ENCODE measurements at places on chromosomes 5 and 9.

GRCh38 chr5:142636698-142637324 is 49.1 kb downstream of the FGF1 start:
- DNase-seq: no peak

DNA sequence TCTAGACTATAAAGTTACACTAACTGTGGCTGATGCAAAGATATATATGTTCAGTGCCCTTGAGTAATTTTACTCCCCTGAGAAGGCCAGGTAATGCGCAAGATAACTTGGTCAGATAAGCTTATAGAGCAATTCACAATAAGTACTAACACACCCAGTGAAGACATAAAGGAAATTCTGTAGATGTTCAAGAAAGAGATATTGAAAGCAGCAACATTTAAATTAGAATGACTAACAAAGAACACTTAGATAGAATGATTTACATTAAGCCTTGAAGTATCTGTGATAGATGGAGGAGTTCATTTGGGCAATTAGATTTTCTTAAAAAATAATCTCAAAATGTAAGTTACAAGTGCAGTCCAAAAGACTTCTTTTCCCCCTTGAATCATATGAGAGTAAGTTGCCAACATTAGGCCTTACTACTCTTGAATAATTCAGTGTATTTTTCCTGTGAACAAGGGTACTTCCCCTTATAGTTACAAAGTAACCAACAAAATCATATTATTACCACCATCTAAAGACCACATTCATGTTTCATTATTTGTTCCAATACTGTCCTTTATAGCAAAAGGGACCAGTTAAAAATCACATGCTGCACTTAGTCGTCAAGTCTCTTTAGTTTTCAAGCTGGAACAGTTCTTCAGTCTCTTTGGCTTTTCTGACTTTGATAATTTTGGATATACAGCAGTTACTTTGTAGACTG is 44.4 kb upstream of the ELOVL7 start:
- no peak for DNase-seq

DNA sequence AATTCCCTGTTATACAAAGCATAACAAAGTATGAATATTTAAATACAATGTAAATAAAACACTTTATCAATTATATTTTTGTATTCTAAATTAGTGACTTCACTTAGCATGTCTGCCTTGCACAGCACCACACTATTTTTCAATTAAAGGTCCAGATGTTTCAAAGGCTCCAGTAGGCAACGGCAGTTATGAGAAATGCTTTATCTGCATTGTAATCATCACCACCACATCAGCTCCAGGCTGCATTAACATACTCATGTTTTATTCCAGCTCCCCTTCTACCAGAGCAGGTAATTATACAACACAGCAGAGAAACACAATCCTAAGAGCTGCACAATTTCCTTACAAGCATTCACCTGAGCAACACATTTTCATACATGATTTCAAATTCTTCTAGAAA is 102.8 kb downstream of the MAPKAP1 start:
- no peak for DNase-seq

GRCh38 chr5:19986031-19986619 is 1.9 kb downstream of the CDH18 start:
- DNase-seq: no peak

- DNase-seq: no peak
Observed at GRCh38 chr5:107248066-107248695, 422.6 kb downstream of the EFNA5 start.

DNA sequence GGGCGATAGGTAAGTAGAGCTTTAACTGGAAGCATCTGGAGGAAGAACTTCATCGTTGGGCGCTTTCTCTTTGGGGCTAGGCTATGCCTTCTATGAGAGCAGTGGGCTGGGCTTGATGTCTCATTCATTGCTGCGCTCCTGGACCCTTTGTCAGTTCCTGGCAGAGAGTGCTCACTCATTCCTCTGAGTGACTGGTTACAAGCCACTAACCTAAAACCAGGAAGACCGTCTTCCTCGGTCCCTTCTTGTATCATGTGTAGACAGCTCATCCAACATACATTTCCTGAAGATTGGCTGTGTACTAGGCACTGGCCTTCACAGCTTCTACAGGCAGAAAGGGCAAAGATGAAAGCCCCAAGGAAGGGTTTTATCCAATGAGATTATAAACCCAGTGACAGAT is 6.4 kb downstream of the SWI5 start:
- no peak for DNase-seq

GRCh38 chr5:133796186-133796585 is 172.2 kb downstream of the C5orf15 start:
- no peak for DNase-seq

GRCh38 chr5:43233946-43234345 is 41.9 kb downstream of the NIM1K start:
- no peak for DNase-seq

GRCh38 chr5:159290741-159291140 is 27.7 kb downstream of the UBLCP1 start:
- no peak for DNase-seq

- DNase-seq: no peak
Observed at GRCh38 chr5:10064546-10065195, 185.0 kb downstream of the ATPSCKMT start.

GRCh38 chr9:80954521-80954920 is 734.8 kb downstream of the TLE1 start:
- DNase-seq: no peak

DNA sequence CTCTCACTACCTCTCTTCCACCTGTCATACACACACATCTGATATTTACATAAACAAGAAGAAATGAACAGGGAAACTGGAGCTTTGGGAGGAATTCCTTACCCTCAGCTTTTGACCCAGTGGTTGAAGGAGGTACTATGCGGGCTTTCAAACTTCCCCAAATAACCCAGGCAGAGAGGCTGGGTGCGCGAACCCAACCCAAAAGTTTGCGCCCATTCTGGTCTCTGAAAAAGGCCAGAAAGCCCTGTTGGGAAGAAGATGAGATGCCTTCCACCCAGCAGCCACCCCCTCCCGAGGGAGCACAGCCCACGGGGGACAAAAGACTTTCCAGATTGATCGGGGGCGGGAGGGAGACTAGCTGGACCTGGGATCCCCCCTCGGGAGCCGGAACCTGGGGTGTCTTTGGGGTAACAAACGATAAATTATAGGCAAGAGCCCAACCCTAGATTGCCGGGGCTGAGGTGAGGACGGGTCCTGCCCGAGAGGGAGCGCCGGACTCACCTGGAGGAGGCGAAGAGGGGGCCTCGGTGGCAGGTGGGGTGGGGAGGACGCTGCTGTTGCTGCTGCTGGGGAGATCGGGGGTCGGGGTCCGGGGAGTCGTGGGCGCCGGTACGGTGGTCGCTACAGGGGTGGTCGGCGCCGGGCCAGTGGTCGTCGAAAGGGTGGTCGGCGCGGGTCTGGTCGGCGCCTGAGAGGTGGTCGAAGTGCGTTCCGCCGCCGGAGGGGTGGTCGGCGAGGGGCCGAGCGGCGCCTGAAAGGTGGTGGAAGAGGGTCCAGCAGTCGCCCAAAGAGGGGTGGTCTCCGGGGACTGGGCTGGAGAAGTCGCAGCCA is 798 bp downstream of the MEGF9 start:
- peak; percentile 91 for DNase-seq

- no peak for DNase-seq
Observed at GRCh38 chr5:128498844-128499455, 39.1 kb downstream of the FBN2 start.

DNA sequence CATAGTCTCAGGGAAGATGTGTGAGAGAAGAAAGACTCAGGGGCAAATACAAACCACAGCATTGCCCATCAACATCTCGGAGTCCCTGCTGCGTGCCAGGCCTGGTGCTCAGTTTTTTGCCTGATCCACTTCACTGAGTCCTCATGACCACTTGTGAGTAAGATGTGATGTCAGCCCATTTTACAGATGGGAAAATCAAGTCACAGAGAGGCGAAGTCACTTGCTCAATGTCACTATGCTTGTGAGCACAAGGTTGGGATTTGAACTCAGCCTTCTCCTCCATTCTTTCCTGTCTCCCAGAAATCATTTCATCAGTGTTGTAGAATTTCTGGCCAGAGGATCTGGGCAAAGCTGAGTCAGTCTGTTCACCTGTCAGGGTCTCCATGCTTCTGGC is 34.6 kb upstream of the PSD2 start:
- DNase-seq: no peak

DNA sequence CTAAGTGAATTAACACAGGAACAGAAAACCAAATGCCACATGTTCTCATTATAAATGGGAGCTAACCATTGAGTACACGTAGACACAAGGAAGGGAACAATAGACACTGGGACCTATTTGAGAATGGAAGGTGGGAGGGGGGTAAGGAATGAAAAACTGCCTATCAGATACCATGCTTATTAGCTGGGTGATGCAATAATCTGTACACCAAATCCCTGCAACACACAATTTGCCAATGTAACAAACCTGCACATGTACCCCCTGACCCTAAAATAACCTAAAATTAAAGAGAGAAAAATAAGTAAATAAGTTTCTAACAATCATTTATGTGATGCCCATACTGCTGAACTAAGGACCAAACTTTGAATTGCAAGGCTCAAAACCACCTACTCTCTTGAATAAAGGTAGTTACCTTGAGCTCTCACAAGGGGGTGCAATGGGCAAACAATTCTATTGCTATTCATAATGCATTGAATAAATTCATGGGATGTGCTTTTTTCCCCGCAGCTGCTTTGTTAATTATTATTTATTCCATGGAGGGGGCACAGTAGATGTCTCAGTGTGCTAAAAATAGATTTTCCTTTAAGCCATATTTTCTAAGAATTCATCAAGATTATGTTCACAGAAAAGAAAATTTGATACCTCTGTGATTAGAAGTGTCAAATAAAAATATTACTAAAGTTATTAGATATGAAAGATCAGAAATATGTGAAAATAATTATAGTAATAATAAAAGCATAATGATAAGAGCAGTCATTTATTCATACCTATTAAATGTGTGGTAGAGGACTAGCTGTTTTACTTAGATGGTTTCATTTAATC is 76.2 kb upstream of the PTPN3 start:
- DNase-seq: no peak

DNA sequence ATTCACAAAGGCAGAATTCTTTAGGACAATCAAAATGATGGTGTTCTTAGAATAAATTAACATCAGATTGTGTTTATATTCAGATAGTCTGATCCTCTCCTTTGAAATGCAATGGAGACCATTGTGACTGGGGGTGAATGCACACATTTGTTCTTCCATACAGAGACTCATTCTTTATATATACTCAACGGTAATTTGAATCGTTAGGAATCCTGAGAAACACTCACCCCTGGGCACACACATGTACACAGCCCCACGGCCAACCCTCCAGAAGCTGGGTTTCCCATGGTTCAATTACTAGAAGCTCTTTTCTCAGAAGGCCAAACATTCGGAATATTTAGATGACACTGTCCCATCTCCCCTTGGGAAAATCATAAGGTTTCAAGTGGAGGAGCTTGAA is 57.5 kb upstream of the EPB41L4B start:
- DNase-seq: no peak

- DNase-seq: no peak
Observed at GRCh38 chr5:96717874-96718273, 55.7 kb downstream of the CAST start.

DNA sequence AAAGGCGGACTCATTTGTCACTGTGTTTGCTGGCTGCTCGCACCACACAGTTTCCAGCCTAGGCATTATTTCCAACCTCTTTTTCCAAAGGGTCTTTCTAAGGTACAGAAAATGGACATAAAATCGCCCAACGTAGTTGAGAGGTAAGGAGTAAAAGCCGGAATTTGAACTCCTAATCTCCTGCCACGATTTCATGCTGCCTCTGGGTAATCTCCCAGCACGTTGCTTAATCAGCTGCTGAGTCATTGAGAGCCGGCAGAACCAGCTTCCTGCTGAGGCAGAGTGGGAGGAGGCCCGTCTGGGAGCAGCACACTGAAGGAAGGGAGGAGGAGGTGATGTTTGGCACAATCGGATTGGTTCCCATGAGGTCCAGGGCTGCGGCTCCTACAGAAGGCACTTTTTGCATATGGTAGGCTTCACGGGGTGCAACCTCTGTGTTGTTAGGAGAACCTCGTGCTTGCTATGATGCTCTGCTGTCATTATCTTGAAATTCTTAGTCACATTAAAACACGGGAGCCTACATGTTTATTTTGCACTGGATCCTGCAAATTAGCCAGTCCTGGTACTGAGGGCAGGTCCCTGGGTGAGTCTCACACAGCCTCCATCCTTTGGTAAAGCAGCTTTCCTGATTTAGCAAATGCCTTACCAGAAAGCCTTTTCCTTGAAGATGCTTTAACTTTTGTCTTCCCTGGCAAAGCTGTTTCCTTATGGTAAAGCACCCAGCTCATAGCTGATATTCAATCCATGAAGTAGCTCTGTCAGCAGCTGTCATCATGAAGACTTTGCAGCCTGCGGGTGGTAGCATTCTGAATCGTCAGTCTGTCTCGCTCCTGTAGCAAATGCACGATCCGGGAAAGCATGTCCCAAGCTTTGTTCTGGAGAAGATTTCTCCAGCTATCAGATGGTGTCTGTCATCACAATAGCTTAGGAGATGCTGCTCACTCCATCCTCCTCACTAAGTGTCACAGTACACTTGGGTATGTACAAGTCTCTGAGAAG is 191.6 kb upstream of the MSX2 start:
- DNase-seq: no peak

GRCh38 chr5:891117-891836 is 1.3 kb downstream of the BRD9 start:
- peak; percentile 75 for DNase-seq

DNA sequence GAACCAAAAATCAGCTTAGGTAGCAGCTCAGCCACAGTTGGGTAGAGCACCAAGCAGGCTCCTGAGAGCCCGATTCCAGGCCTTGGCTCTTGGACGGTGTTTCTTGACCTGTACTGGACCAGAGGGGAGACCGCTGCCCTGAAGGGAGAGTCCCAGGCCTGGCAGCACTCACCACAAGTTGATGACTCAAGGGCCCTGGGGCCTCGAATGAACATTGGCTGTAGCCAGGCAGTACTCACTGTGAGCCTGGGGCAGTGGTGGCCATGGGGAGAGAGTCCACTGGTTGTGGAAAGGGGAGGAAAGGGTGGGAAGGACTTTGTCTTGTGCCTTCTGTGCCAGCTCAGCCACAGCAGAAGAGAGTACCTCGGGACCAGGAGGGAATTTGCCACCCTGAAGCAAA is 166.1 kb downstream of the EDIL3 start:
- DNase-seq: peak; percentile 66

Data from spleen (tissue), 13 donors.